Stimulated activated CD4-positive, alpha-beta T cell treated with anti-CD3 and anti-CD28 coated beads, Interleukin-15, amount 100 ng/mL, for 48 hours (primary cell): ENCODE measurements at places on chromosomes 12 and 14.

- DNase-seq = no peak
Measured at GRCh38 chr12:88188180-88188579, 46.1 kb downstream of the TMTC3 start.

DNA sequence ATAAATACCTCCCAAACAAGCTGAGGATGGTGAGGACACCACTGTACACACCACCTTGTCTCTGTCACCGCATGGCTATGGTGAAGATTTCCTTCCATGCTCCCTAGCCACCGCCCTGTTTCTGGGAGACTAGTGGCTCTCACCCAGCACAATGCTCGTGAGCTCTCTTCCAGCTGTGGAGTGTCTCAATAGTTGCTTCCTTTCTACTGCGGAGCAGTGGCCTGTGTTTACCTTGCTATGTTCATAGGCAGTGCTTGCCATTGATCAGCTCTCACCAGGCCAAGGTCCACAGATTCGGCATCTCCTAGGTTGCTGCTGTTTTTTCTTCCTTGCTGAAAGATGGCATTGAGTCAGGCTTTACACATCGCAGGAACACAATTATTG, 313.6 kb upstream of the RTL1 start:
- no peak for DNase-seq

GRCh38 chr14:33218026-33218425, 279.3 kb downstream of the NPAS3 start:
- no peak for DNase-seq

DNA sequence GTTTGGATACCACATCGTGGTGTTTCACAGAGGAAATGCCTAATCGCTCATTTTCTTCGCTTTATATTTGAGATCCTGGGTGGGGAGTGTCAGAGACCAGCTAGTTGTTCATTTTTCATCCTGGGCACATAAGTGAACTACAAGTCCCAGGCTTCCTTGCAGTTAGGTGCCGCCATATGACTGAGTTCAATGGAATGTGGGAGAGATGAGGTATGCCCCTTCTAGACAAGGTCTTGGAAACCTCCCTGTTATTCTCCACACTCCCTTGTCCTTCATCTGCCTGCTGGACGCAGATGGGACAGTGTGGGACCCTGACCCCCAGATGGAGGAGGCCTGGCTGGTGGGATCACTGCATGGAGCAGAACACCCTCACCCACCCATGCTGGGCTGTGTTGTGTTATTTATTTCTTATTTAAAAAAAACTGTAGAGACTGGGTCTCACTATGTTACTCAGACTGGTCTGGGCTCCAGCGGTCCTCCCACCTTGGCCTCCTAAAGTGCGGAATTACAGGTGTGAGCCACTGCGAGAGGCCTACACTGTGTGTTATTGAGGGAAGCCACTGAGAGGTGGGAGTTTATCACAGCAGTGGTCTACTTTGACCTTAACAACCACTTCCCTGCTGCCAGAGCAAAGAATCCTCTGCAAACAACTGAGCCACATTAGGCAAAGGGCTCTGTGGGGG, 42.9 kb upstream of the VRK1 start:
- DNase-seq = no peak

DNA sequence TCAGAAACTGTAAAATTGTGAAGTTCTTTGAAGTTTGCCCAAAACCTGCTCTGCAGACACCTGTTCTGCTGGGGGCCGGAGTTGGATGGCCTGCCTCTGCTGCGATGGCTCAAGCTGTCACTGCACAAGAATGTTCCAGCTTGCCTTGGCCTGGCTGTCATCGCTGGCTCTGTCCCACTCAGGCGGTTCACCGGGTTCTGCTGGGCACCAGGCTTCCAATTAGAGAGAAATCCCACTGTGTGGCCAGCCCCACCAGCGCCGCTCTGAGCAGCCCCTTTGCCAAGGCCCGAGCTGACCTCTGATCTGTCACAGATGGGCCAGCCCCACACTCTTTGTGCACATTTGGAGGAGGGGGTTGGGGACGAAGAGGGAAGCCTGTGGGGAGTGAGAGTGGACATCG, 71.7 kb upstream of the GPATCH2L start:
- no peak for DNase-seq

DNA sequence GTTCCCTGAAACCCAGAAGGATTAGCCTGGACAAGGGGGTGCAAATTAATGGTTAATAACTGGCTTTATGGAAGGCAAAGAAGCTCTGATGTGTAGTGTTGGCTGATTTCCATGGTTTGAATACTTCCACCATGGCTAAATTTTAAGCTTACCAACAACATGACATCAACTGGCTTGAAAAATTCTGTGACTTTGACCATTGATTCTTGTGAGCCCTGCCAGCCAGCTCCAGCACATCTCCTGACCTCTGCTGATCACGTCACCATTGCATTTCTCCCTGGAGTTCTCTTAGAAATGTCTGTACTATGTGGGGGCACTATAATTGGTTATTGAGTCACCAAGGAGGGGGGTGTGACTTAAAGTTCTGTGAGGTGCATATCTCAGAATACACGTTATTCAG, 171.2 kb downstream of the MYRFL start:
- DNase-seq = no peak

DNA sequence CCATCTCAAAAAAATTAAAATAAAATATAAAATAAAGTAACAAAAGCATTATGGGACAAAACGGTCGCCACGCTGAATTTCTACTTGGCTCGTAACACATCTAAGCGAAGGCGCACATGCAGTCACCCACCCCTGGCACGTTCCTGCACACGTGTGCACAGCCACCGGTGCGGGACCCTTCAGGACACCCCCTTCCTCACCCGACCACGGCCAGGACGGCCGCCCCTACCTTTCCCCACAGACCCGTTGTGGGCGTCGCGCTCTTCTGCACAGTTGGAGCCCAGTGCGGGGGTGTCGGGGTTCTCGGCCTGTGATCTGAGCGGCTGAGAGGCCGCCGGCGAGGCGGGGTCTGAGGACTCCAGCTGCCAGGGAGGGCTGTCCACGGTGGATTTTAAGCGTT, 44.4 kb upstream of the GPR68 start:
- no peak for DNase-seq

GRCh38 chr14:99564926-99565259, 39.1 kb downstream of the CCDC85C start:
- no peak for DNase-seq

DNA sequence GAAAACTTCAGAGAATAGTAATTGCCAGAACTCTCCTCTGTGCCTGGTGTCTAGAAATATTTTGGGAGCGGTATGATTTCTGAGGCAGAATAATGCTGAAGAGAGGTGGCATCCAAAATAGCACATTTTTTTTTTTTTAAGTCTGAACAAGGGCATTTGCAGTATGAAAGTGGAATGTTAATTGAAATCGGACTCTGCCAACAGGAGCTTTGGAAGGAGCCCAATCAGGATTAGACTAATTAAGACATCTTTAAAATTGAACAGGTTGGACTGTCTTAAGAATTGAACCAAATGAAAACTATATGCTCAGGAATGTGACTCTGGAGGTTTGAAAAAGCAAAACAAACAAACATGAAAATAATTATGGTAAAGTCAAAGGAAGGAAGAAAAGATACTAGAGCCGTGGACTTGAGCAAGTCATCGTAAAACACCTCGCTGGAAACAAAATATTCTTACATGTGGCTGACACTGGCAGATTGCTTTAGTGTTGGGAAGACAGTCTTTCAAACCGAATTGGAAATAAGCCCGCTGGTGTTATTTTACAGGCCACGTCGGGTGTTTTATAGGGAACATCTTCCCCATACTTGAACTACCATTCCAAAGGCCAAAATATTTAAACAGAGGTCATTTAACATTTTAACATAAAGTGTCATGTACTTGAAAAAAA, 436.3 kb downstream of the VRK1 start:
- no peak for DNase-seq

DNA sequence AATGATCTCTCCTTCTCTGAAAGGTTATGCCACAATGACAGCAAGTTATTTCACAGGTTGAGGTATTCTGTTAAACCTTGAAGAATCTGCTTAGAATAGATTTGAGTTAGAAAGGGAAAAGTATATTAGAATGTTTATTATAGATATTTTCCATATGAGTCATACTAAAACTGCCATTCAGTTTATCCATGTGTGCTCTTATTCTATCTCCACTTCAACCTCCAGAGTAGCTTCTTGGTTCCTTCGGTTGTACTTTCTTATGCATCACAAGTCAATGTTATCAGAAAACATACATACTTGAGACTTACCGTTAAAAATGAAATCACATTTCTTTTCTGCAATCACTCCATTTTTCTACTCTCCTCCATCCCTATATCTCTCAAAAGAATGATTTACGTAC, 197.7 kb downstream of the BCAT1 start:
- DNase-seq = no peak

DNA sequence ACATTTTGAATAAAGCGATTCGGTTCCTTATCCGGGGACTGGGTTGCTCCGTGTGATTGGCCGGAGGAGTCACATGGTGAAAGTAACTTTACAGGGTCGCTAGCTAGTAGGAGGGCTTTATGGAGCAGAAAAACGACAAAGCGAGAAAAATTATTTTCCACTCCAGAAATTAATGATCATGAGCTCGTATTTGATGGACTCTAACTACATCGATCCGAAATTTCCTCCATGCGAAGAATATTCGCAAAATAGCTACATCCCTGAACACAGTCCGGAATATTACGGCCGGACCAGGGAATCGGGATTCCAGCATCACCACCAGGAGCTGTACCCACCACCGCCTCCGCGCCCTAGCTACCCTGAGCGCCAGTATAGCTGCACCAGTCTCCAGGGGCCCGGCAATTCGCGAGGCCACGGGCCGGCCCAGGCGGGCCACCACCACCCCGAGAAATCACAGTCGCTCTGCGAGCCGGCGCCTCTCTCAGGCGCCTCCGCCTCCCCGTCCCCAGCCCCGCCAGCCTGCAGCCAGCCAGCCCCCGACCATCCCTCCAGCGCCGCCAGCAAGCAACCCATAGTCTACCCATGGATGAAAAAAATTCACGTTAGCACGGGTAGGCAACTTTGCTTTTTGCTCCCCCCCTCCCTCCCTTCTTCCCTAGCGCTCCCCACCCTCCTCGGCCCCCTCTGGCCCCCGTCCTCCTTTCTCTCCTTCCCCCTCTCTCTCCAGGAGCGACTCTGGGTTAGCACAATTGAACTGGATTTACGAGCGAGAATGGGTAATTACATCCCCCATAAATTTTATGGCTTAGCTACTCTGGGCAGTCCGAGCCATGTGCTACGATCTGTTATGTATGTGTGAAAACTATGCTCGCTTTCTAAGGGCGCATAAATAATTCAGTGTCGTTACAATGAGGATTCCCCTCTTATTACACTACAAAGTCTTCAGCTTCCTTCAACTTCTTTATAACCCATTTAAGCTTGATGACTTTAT, at the start of gene HOXC4:
Gene HOXC4 (plus strand): TSS at position 85 of the 991 bp plus-strand sequence. CDS start 88 bp downstream, at position 173.
- DNase-seq = no peak

DNA sequence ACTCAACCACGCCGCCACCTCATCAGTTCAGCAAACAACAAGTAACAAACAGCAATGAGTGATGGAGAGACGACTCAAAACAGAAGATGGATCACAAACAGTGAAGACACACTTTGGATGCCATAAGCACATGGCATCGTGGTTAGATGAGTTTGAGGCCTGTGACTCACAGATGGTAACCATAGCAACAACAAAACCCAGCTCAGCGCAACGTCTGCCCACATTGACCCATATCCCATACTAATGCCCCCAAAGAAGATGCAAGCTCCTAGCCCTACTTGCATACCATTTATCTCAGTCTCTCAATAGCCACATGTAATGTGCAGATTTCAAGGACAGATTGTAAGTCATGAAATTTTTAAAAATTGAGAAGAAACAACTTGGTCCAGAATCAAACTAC, 1322.3 kb upstream of the TMEM132C start:
- no peak for DNase-seq

DNA sequence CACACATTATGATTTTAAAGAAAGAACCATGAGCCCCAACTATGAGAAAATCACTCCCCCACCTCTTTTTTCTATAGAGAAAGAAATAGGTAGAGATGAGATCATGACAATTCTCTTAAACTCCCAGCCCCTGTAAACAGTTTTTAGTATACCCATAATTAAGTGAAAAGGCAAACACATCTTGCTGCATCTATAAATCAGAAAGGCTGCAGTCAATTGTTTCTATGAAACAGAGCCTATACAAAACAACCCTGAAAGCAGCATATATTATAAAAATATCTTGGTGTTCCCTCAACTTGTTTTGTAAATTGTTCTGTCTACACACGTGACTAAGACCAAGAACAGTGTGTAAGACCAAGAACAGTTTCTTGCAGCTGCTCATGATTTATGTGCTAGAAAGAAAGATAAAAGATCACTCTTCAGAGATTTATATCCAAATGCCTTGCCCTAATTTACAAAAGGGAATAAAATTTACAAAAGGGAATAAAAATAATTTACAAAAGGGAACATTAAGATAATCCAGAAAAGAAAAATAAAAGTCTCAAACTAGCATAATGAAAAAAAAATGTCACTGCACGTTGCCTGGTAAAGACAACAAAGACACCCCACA, 4.8 kb downstream of the KITLG start:
- no peak for DNase-seq

DNA sequence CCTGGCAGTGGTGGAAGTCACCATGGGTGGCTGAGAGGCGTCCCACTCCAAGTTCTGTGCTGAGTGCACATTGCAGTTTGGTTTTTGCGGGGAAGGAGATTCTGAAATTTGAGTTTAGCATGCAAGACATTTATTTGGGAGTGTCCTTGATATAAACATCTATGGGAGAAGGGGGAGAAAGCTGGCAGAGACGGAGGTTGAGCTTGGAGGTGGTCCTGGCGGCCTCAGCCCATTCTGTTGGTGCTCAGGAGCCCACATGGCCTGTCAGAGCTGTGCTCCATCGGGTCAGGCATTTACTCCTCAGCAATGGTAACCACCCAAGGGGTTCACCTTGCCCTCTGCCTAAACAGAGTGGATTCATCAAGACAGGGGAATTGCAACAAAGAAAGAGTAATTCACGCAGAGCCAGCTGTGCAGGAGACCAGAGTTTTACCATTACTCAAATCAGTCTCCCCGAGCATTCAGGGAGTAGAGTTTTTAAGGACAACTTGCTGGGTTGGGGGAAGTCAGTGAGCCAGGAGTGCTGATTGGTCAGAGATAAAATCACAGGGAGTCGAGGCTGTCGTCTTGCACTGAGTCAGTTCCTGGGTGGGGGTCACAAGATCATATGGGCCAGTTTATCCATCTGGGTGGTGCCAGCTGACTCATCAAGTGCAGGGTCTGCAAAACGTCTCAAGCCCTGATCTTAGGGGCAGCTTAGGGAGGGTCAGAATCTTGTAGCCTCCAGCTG, 323.3 kb upstream of the TMEM132C start:
- no peak for DNase-seq

DNA sequence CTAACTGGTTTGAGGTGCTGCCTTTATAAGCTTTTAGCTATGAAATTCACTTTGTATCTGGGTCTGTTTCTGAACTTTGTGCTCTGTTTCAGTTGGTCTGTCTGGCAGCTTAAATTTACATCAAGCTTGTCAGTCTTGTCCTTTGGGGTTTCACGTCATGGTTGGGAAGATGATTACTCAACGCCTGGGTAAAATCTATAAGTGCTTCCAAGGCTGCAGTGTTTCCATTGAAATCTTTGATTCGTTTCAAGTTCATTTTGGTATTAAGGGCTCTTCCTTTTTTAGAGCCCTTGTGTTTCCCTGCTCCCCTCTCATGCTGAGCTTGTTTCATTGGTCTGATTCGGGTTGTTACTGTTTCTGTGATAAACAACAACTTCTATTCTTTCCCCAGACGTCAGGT, 58.2 kb downstream of the FBXW8 start:
- no peak for DNase-seq
